ENCODE measurements at places on chromosomes 16 and 17.

DNA sequence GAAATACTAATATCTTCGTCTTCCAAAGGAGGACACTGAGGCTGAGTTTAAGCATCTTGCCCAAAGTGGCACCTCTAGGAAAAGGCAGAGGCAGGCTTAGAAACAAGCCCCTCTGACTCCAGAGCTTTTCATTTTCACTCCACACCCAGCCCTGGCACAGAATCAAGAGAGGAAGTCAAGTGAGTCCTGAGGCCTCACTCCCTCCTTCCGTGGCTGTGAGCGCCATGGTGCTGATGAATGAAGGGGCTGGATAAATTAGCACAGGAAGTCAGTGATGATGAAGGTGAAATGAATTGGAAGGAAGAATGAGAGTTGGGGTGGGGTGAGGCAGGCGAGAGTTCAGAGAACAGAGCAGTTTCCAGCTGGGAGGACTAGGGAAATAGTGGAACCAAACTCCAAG is 179.3 kb downstream of the TMEM132E start:
- DNase-seq, result no peak

DNA sequence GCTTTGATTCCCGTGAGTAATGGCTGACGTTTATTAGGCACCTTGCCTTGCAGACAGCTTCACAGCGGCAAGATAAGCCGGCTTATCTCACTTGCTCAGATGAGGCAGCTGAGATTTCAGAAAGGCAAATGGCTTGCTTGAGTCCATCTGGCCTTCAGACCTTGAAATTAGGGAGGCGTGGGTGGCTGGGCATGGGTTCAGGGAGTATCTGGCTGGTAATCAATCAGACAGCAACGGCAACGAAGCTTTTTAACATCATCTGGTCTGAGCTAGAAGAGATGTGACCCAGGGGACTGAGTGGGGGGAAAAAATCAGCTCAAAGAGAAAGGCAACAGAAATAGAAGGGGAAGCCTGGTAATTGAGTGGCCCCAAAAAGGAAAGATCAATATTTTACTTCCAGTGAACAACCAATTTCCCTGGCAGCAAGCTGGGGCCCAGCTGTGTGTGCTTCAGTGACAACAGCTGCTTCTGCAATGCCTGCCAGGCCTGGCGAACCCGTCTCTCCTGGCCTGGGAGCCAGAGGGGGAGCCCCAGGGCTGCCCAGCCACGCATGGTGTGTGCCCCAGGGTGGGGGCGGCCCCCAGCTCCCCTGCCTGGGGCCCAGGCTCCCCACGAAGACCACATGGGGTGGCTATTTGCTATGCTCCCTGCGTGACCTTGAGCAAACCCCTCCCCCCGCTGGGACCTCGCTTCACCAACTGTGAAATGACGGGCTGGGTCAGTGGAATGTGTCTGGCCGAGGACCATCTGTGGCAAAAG is 34.0 kb downstream of the RAB11FIP4 start:
- no peak for DNase-seq

DNA sequence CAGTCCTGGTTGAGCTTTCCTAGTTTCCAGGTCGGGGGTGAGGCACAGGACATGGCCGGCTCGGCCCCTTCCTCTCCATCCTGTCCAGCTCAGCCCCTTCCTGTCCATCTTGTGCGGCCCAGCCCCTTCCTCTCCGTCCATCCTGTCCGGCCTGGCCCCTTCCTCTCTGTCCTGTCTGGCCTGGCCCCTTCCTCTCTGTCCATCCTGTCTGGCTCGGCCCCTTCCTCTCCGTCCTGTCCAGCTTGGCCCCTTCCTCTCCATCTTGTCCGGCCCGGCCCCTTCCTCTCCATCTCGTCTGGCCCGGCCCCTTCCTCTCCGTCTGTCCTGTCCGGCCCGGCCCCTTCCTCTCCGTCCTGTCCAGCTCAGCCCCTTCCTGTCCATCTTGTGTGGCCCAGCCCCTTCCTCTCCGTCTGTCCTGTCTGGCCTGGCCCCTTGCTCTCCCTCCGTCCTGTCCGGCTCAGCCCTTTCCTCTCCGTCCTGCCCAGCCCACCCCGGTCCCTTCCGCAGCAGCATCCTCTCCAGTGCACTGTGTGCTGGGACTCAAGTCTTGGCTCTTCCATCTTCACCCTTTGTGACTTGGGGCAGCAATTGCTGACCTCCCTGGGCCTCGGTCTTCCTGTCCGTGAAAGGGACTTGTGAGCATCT is 5.5 kb upstream of the ZNF750 start:
- no peak for DNase-seq

DNA sequence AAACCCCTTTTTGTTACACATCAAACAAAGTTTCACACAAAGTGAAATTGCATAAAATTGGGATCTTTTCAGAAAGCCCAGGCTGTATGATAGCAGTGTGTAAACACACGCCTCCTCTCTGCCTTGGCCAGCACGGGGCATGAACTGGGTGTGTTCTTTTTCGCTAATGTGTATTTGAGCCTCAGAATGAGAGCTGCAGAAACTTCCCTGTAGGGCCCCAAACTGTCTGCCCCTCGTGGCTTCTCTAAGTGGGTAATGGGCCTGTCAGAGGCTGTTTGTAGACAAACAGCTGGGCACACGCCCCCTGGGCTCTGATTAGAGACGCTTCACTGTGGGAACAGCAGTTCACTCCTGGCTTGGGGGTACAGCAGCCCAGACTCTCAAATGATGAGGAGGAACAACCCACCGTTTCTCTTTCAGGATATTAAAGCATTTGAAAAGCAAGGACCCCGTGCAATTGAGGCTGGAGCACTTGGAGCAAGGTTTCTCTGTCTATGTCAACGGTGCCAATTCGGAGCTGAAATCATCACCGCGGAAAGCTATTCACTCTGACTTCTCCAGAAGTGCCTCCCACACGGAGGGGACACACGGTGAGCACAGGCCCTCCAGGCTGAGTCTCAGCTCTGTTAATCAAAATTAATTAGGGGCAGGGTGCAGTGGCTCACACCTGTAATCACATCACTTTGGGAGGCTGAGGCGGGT is 78.4 kb downstream of the KATNIP start:
- no peak for DNase-seq

DNA sequence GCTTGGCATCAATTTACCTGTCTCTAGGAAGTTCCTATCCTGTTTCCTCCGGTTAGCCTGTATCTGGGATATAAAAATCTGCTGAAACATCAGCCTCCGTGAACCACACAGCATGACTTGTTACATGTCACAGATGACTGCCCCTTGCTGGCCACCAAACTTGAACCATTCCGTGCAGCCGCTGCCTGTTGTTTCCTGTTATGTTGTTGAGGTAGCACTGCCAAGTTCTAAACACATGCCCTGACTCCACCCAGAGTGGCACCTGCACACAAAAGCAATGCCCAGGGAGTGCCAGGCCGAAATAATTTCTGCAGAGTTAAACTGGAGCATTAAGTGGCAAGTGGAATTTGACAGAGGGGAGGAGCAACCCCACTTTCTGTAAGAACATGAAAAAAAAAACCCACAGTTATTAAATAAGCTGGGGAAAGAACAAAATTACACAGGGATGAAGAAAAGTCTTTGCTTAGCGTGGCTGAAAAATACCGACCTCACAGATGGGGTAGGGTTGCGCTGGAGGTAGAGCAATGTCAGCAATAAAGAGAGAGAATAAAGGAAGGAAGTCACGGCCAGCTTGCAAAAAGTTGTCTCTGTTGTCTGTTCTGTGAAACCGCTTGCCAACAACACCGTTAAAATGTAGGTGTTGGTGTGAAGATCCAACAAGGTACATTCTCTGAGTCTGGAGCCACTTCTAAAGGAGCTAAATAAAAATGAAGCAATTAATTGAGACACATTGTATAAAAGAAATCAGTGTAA is 174.6 kb upstream of the CDH13 start:
- no peak for DNase-seq

DNA sequence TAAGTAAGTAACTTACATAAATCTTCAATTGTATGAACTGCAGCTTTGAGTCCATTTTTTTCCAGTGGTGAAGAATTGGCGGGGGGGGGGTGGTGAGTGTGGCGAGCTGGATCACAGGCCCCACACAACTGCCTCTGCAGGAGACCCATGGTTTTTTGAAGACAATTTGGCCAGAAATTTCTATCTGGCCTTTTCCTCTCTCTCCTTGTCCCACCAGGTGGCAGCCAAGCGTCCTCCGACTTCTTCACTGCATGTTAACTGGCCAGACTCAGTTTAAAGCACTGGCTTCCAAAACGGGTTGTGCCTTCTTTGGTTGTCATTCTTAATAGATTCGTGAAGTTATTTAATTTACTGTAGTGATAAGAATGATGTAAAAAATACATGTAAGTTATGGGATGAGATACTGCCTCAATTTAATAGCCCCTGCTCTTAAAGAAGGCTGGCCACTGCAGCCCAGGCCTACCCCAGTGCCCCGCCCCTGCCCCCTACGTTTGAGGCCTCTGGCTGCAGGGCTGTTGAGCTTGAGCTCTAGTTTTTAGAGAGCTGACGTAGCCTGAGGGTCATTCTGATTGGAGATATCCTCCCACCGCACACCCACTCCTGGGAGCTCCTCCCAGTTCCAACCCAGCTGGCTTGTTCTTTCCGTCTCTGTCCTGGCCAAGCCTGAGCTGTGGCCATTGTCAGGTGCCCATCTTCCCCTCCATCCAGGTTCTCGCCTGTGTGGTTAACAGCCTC is 36.4 kb downstream of the AKAP1 start:
- no peak for DNase-seq

DNA sequence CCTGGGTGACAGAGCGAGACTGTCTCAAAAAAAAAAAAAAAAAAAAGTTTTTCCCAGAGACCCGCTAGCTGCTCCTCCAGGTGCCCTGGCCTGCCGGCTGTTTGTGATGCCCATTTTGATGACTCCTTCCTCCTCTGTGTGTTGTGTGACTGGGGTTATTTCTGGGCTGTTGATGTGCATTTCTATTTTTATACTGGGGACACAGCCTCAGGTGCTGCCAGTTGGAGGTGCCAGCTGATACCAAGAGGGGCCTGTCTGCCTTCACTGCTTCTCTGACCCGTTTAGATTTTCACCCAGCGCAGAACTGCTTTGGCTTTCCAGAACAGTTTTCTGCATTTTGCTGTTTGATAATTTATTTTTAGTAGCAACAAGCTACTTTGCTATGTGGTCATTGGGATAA is 6.7 kb downstream of the PLA2G15 start:
- DNase-seq, result peak; percentile 84
